ENCODE measurements at places on chromosomes 11 and 22. TPM values are rescaled to one million over a fixed set of nuclear protein-coding genes. Genes with fewer than 3 reads are reported as not detected.

The CLDN5 gene
- 19.6 TPM for polyA plus RNA-seq

The KRTAP5-8 gene
- polyA plus RNA-seq: 0.49 TPM

The LRP4 gene
- 20.3 TPM for polyA plus RNA-seq

The CNTF gene
- 1.6 TPM for polyA plus RNA-seq

The RBMXL2 gene
- polyA plus RNA-seq: not detected

The FAM181B gene
- polyA plus RNA-seq: 4.0 TPM

The OR10D3 gene
- polyA plus RNA-seq: not detected

The CASP5 gene
- polyA plus RNA-seq: 0.14 TPM

The RTN4RL2 gene
- polyA plus RNA-seq: 2.2 TPM

The OR4A47 gene
- not detected for polyA plus RNA-seq

GRCh38 chr11:57474017-57474802 lies 13.9 kb downstream of the RTN4RL2 start:
- DNase-seq: no peak

DNA sequence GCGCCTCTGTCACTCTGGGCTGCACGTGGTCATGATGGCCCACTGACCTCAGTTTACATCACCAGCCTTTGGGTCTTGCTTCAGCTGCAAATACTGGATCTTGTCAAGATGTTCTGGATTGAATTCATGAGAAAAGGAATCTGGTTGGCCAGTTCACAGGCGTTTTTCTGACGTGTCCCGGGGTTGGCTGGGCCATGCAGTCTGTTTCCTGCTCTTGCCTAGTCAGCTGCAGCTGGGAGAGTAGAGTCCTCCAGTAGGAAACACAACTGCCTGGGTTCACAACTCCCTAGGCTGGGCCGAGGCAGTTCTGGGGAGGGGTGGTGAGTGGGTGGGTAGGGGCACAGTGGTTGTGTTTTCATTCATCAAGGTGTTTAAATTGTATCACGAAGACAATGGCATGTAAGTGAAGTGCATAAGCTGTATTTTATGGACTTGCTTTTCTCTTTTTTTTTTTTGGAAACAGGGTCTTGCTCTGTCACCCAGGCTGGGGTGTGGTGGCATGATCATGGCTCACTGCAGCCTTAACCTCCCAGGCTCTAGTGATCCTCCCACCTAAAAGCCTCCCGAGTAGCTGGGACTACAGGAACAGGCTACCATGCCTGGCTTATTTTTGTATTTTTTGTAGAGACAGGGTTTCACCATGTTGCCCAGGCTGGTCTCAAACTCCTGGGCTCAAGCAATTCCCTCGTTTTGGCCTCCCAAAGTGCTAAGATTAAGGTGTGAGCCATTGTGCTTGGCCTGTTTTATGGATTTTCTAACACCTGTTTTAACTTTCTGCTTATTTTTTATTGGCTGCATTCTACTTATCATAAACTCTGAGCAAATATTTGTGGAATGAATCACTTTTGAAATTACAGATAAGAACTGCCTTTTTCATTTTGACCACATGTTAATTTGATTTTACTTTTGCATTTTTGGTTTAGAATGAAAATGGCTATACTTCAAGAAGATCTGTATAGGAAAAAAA lies 54.0 kb upstream of the PITPNB start:
- no peak for DNase-seq

GRCh38 chr11:93622043-93622442 lies 39.4 kb upstream of the CEP295 start:
- no peak for DNase-seq

GRCh38 chr11:128942817-128943427 lies at the start of gene TP53AIP1:
TSS of gene TP53AIP1 (minus strand) at chr11:128942871. CDS start at chr11:128937818, 5,053 bp downstream.
- no peak for DNase-seq

DNA sequence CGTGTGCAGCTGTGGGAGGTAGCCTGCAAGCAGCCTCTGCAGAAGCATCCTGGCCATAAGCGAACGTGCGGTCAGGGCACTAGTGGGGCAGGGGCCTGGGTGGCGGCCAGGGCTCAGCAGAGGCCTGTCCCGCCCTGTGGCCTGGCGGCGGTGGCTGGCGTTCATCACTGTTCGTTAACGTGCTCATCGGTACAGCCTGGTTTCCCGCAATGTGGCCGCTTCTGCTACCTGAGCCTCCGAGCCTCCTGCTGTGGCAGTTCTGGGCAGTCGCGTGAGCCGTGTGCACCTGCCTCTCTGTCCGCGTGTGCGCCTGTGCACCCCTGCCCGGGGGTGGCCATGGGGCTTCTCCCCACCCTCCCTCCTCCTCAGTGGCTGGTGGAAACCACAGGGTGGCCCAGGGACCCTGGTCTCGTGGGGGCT lies 117.9 kb downstream of the KCNQ1OT1 start:
- DNase-seq: no peak

GRCh38 chr11:113796663-113797259 lies 17.2 kb downstream of the CLDN25 start:
- no peak for DNase-seq

DNA sequence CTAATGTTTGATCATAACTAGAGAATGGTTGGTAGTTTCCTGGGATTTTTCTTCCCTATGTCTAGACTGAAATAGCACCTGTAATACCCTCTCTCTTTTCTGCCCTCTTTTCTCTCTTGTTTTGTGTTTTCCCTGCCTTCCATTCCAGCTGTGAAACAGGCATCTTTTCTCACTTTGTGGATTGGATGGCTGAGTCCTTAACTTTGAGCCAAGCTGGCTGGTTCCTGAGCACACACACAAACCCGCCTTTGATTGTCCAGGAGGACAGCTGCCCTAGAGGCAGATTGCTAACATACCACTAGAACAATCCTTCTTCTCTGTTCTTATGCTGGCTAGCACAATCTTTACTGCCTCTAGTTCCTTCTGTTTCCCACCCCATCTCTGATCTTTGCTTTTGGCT lies 17.7 kb downstream of the CTNND1 start:
- no peak for DNase-seq

GRCh38 chr11:12411806-12412727 lies 34.7 kb downstream of the PARVA start:
- DNase-seq: peak; percentile 46

DNA sequence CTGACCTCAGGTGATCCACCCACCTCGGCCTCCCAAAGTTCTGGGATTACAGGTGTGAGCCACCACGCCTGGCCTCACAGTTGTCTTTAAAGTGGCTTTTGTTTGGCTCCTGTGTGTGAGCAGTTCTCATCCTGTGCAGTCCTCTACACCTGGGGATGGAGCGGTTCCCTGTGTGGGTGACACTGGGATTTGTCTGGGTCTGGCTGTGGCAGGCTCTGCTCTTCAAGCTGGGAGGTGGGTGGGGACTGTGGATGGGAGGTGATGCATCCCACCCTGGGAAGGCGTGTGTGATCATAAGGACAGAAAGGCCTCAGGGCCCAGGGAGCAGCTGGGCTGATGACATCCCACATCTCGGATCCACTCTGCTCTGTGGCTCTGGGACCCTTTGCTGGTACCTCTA lies 1266.8 kb downstream of the BRD1 start:
- DNase-seq: no peak

GRCh38 chr11:13052130-13052571 lies 43.0 kb downstream of the RASSF10 start:
- peak; percentile 24 for DNase-seq

GRCh38 chr22:20402960-20403778 lies 9.2 kb downstream of the ZNF74 start:
- no peak for DNase-seq

- DNase-seq: no peak
Measured at GRCh38 chr22:20014526-20015186, 2.0 kb downstream of the ARVCF start.

DNA sequence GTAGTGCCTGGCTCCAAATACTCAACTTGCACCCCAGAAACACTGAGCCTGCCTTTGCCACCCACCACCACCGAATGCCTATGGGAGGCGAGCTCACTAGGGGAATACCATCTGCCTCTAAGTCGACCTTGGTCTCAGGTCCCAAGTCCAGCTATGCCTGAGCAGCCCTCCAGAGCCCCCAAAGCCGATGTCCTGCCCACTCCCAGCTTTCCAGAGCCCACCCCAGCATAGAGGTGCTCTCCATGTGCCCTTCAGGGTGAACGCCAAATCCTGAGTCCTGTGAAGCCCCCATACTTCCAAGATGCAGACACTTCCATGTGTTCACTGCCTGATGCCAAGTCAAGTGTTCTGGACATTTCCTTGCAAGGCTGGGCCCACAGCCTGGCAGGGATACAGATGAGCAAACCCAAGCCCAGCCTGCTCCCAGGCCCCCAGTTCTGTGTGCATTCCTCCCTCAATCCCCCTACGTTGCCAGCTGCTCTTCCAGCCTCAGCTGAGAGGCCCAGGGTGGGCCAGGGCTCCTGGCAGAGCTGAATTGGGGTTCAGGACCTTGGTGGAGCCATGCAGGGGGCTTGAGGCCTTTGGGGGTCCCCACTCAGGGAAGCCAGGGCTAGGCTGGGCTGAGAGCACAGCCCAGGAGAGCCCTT lies 2.6 kb upstream of the KMT5B start:
- no peak for DNase-seq

GRCh38 chr11:124737638-124738305 lies 2.0 kb upstream of the NRGN start:
- no peak for DNase-seq

- DNase-seq: peak; percentile 26
Measured at GRCh38 chr11:61828629-61829407, 718 bp downstream of the FADS2 start.

All from left renal pelvis (tissue), 4 donors.